ENCODE measurements at places on chromosomes 4 and X.

DNA sequence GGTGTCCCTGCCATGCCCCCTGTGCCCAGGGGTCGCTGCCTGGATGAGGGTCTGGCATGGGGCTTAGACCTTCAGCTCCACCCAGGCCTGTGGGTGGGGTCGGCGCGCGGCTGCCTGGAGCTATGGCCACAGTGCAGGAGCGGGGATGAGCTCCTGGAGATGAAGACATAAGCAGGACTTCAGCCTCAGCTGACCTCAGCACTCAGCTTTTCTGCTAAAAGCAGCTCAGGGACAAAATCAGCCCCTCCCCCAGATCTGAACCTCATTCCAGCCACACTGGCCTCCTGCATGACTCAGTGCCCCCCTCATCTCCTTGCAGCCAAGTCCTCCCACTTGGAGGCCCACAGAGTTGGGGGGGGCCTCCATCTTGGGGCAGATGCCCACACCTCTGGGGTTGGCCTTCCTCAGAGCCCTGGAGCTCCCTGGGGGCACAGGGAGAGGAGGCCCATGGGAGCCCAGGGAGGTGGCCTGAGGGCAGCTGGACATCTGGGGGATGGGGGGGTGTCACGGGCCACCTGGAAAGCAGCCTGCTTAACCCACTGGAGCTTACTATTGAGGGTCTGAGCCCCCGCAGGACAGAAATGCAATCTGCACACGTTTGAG lies 19.4 kb upstream of the CPLX1 start:
- no peak for DNase-seq

DNA sequence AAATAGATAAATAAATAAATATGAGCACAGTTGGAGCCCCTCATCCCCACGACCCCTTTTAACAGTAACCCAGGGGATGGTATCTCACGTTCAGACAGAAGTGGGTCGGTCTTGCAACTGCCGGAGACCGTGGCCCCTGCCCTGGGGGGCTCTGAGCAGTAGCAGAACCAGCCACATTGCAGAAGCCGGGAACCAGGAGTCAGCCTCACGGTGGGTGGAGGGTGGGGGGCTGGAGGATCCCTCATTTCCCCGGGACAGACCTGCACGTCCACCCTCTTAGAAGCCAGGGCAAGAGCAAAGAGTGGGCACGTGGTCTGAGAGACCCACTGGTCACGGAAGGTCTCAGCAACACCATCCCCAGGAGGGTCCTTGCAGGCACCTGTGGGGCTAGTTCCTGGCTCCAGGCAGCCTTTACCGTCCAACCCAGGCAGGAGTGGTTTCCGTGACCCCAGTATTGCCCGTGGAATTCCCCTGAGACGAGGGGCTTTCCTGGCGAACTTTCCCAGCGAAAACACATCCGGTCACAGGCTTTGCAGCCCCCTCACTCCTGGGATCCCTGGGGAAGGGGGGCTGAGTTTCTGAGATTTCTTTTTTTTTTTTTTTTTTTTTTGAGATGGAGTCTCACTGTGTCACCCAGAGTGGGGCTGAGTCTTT lies 8.8 kb upstream of the IL3RA start:
- no peak for DNase-seq

GRCh38 chr4:25743971-25744370 lies 88.3 kb downstream of the SLC34A2 start:
- no peak for DNase-seq

GRCh38 chr4:150384249-150384648 lies 197.7 kb upstream of the MAB21L2 start:
- no peak for DNase-seq

- peak; percentile 62 for DNase-seq
These were observed 224.2 kb upstream of the EMCN start for GRCh38 chr4:100742045-100742444.

GRCh38 chrX:574830-575229 lies 55.8 kb upstream of the SHOX start:
- no peak for DNase-seq

GRCh38 chr4:154164931-154165839 lies 326.4 kb downstream of the DCHS2 start:
- peak; percentile 80 for DNase-seq

DNA sequence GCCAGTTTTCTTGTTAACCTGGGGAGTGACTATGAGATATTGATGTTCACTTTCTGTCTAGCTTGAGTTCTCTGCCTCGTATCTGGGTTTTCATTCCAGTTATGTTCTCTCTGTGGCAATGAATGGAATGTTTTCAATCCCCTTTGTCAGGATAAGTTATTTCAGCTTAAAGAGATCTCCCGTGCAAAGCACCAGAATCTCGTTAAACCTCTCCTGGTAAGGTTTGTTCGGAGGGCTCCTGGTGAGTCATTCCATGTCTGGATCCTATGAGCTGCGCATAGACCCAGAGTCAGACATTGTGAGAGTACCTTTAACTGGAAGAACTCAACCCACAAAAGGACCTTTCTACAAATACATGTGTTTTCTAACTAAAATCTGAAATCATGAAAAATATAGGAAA lies 51.0 kb downstream of the KDR start:
- DNase-seq = no peak

DNA sequence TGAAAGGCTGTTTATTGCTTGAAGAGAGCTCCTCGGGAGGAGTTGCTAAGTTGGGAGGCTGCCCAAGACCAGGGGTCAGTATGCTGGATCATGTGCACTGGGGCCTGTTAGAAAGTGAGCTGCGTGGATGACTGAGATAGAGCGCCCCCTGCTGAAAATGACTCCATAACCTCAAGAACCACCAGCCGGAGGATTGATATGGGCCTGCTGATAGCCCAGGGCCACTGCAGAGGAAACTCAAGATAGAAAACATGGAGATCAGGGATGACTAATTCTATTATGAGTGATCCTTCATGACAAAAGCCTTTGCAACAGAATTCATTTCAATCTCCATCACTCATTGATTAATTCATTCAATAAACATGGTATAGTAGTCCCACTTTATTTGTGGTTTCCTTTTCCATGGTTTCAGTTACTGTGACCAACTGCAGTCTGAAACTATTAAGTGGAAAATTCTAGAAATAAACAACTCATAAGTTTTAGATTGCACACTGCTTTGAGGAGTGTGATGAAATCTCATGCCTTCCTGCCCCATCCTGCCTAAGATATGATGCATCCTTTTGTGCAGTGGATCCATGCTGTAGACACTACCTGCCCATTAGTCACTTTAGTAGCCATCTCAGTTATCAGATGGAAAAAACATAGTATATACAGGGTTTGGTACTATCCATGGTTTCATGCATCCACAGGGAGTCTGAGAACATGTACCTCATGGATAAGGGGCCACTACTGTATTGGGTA lies 126.7 kb upstream of the MBNL3 start:
- peak; percentile 32 for DNase-seq

GRCh38 chr4:87631668-87632067 lies 18.4 kb upstream of the DMP1 start:
- DNase-seq = no peak

GRCh38 chr4:86977621-86978184 lies 42.9 kb downstream of the AFF1 start:
- no peak for DNase-seq

DNA sequence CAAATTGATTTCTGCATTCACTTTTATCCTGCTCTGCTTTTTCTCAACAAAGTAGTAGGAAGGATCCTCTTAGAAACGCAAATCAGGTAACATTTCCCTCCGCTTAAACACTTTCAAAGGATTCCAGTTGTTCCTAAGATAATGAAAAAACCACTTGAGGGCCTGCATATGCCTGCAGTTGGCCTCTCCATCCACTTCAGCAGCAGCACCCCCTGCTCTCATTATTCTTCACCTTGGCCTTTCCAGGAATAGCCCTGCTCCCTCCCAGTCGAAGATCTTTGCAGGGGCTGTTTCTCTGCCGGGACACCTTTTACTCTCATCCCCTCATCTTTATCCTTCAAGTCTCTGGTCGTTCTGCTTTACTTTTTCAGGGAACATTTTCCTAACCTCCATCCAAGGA lies 314.0 kb downstream of the INPP4B start:
- no peak for DNase-seq

DNA sequence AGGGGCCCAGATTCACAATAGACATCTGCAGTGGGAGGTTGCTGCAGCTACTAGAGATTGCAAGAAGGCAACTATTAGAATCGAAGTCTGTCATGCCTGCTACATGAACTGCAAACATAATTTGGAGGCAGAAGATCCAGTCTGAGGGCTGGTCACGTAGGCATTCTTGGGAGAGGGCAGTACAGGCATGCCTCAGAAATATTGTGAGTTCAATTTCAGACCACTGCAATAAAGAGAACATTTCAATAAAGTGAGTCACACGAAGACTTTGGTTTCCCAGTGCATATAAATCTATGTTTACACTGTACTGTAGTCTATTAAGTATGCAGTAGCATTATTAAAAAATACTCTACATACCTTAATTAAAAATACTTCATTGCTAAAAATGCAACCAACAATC lies 585.8 kb upstream of the FAT1 start:
- DNase-seq = peak; percentile 49

GRCh38 chr4:71239365-71239764 lies 99.5 kb upstream of the SLC4A4 start:
- DNase-seq = peak; percentile 18

GRCh38 chr4:108783665-108784463 lies 21.0 kb upstream of the ETNPPL start:
- DNase-seq = peak; percentile 41

DNA sequence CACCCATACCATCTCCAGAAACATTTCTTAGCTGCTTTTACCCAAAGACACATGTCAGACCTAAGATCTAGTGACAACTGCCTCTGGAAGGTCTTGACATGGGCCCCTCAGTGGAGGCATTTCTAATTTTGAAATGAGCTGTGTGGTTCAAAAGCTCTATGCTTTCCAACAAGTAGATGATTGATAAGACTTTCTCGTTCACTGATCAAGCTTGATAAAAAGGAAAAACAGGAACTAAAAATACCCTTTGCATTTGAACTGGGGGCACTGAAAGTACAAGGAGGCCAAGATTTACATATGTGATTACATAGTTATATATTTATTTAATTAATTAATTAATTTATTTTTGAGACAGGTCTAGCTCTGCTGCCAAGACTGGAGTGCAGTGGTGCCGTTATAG lies 61.3 kb upstream of the SCOC start:
- no peak for DNase-seq

- DNase-seq = no peak
These were observed 22.0 kb upstream of the MSANTD1 start for GRCh38 chr4:3226944-3227343.

DNA sequence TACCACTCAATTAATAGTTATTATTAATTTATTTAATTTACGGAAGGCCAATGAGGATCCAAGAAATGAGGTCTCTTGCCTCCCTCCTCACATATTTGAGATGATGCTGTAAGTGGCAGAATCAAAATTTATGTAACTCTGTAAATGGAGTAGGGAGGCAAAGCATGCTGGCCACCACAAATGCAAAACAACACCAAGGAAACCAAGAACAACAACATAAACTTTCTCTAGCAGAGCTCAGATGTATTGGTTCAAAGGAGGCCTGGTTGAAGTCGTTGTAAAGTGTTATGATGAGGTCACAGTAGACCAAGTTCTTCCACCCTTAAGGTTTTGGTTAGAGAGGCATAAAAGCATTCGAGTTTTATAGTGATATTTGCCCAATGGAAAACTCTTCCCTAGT lies 194.8 kb upstream of the FAT1 start:
- DNase-seq = no peak

DNA sequence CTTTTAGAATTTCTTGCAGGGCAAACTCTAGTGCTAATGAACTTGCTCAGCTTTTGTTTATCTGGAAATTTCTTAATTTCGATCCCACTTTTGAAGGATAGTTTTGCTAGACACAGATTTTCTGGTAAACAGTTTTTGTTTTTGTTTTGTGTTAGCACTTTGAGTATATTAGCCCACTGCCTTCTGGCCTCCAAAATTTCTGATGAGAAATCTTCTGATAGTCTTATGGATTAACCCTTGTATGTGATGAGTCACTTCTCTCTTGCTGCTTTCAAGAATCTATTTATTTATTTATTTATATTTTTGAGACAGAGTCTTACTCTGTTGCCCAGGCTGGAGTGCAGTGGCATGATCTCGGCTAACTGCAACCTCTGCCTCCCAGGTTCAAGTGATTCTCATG lies 27.0 kb upstream of the GIMD1 start:
- no peak for DNase-seq

DNA sequence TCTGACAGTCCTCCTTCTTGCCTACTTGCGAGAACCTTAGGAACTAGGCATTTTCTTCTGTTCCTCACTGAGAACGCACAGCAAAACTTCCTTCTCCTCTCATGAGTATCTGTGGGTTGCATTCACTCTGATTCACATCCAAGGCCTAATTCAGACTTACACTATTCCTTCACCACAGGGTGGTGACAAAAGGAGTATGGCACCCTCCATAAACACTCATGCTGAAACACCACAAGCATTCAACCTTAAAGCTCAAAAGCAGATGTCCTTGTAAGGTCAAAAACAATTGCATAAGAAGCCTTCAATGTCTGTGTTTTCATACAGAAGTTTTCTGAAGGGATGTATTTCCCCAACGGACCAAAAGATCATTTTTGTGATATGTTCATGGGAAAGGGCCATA lies 147.3 kb downstream of the CORIN start:
- DNase-seq = no peak

- DNase-seq = no peak
These were observed 177.3 kb upstream of the DKK2 start for GRCh38 chr4:107213410-107213809.

- DNase-seq = no peak
These were observed 170.4 kb upstream of the CASK start for GRCh38 chrX:42093756-42094155.

DNA sequence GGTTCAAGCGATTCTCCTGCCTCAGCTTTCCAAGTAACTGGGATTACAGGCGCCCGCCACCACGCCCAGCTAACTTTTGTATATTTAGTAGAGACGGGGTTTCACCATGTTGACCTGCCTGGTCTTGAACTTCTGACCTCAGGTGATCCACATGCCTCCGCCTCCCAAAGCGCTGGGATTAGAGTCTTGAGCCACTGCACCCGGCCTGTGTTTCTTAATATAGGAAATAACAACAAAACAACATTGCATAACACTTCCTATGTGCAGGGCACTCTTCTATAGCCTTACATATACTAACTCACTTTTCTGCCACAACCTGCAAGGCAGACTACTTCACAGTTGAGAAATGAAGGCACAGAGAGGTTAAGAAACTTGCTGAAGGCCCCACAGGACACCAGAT lies 12.8 kb upstream of the TMEM131L start:
- DNase-seq = no peak

- DNase-seq = no peak
These were observed 56.2 kb upstream of the TMEM33 start for GRCh38 chr4:41878991-41879491.

GRCh38 chr4:112172180-112172579 lies 26.9 kb downstream of the FAM241A start:
- DNase-seq = no peak

DNA sequence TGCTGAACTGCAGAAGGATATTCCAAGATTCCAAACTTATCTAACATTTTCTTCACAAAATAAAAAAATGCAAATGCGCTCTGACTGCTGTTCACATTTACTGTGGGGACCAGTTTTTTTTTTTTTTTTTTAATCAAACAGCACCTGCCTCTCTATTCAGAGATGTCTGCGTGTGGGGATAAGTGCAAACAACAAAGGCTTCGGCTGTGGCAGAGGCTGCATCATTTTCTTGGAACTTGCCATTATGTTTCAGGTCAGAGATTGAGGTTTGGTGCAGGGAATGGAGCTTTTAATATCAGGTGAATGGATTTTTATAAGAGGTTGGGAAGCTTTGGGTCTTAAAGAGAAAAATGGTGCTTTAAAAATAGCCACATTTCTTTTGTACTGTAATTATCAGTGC lies 78.2 kb upstream of the TET2 start:
- DNase-seq = no peak

GRCh38 chr4:65951177-65951576 lies 280.9 kb upstream of the EPHA5 start:
- DNase-seq = no peak

GRCh38 chr4:185894481-185894880 lies 82.5 kb upstream of the SORBS2 start:
- DNase-seq = no peak

Measured in myocyte (in vitro differentiated cells).